ENCODE measurements at places on chromosomes 3 and 15.

GRCh38 chr15:84949845-84950569, 31.6 kb upstream of the PDE8A start:
- no peak for DNase-seq

GRCh38 chr3:107797586-107797985, 274.8 kb downstream of the BBX start:
- no peak for DNase-seq

DNA sequence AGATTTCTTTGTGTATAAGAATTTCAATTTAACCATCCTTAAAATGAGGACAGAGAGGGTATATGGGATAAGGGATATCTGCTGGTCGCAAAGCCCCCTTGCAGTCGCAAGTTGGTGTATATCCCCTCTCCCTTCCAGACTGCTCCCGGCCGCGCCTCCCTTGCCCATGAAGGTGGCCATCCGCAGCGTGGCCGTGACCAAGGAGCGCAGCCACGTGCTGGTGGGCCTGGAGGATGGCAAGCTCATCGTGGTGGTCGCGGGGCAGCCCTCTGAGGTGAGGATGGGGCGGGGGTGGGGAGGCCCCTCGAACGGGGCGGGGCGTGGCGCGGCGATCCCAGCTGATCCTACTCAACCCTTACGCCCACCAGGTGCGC, 29.4 kb downstream of the NBEAL2 start:
- no peak for DNase-seq

GRCh38 chr3:31106912-31107311, 212.5 kb upstream of the GADL1 start:
- DNase-seq: no peak

GRCh38 chr3:22495791-22496190, 707.3 kb upstream of the UBE2E2 start:
- no peak for DNase-seq

All from activated naive CD4-positive, alpha-beta T cell treated with anti-CD3 and anti-CD28 coated beads, Interleukin-2, amount 50 U/mL, for 16 hours (primary cell).